ENCODE measurements at places on chromosomes 4 and X.

DNA sequence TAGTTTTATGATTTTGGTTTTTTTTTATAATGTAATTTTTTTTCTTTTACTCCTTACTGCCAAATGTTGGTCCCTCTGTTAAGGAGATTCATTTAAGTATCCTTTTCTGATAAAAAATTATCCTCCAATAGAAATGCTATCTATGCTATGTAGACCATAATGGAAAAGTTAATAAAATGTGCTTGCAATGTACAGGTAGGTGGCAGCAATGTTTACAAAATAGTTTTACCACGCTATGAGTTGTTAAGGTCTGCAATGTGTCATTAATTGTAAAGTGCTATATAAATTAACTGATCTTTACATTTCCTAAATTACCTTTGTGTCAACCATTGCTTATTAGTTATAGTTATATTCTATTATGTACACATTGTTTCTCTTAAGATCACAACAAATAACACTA lies 3.8 kb upstream of the CENPC start:
- DNase-seq: no peak

- no peak for DNase-seq
These were observed 76.1 kb upstream of the FHDC1 start for GRCh38 chr4:152860046-152860445.

DNA sequence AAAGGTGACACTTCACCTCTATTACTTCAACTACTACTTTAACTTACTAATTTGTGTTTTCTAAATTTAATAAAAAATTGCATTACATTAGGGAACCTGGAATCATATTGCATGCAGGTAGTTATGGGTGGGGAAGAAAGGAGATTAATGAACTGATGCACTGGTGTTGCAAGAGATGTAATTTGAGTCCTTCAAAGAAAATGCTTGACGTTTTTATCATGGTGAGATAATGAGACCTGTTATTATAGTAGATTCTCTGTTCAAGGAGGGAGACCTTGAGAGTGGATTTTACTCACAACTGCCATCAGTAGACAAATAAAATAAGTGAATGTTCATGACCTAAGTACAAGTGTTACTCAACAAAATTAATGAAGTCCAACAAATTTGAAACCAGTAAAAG lies 26.4 kb upstream of the MED14 start:
- DNase-seq: no peak

DNA sequence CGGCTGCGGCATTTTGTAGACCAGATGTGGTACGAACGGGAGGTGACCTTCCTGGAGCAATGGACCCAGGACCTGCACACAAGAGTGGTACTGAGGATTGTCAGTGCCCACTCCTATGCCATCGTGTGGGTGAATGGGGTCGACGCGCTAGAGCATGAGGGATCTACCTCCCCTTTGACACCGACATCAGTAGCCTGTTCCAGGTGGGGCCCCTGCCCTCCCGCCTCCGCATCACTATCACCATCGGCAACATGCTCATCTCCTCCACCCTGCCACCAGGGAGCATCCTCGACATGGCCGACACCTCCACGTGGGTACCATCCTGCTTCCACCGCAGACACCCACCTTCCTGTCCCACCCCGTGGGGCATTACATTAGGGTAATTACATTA lies 46.2 kb downstream of the SMARCA5 start:
- DNase-seq: peak; percentile 49

- DNase-seq: no peak
These were observed 24.6 kb upstream of the ANTXR2 start for GRCh38 chr4:80097400-80098177.

DNA sequence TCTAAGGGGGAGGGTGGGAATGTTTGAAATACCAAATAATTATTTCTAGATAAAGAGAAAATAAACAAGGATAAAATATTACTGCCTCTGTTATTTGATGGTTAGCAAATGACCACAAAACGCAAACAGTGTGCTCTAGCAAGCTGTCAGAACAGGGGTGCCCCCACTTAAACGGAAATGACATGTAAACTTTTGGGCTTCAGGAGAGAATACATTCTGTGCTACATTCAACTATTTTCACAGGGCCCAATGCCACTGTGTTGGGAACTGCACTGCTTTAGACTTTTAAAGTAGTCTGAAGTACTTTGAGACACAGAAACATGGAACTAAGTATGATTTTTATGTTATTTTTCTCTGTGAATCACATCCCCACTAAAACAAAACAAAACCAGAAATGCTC lies 14.1 kb downstream of the CD40LG start:
- DNase-seq: no peak

GRCh38 chr4:162497564-162498167 lies 333.9 kb upstream of the FSTL5 start:
- DNase-seq: no peak

DNA sequence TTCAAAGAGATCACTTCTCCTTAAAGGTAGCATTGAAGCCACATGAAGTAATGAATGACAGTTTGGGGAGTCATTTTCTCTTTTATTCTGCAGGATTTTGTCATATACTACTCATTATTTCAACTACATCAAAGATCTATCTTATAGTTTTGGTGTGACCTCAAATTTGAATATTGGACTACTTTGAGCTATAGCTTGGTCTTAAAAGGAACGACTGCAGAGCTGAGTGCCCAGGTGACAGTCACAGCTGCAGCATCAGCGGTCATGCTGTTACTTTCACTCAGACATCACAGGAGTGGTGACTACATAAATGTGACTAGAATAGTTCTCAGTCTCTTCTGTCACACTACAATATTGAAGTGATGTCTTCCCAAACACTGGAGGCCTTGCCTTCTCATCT lies 10.7 kb upstream of the SPCS3 start:
- DNase-seq: no peak

DNA sequence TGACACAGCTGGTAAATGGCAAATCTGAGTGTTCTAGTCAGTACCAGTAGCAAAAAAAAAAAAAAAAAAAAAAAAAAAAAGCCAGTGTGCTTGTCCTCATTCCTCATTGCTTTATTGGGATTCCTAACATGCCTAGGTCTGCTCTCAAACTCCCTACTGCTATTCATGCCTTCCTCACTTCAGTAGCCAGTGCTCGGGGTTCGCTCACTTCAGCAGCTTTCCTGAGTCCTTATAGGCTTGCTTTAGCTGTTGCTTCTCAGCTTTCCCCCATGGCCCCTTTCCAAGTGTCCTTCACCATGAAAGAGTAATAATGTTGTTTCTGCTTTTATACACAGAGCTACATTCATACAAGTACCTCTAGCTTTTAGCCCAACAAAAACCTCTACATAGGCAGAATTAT lies 30.8 kb downstream of the SLITRK2 start:
- DNase-seq: no peak

DNA sequence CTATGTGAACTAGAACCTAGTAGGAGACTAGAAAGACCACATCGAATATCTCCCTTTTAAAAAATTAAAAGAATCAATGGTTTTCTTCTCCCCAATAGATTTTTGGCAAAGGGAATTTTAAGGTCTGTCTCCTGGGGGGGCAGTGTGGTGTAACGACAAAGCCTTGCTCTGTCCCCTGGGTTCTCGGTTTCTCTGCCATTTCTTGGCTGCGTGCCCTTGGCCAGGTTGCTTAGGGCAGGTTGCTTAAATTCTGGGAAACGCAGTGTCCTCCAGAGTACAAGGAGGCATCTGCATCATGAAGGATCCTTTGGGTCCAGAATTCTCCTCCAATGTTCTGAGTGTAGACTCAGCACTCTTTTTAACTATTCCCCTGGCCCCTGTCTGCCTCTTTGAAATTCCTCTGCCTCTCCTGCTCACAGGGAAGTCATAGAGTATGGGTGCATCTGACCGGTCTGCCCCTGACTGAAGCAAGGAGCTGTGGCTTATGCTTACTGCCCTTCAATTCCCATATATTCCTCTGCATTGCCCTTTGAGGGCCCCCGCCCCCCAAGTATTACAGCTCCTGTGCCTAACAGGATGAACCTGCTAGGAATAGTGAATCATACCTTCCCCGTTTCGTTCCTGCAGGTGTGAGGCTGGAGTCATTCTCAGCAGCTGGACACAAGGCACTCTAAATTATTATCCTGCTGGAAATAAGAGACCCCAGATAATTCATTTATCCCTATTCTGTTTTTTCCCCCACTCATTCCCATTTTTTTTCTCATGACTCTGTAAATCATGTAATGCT lies 2.2 kb downstream of the KIT start:
- no peak for DNase-seq

GRCh38 chrX:100353326-100353725 lies 56.7 kb downstream of the PCDH19 start:
- no peak for DNase-seq

DNA sequence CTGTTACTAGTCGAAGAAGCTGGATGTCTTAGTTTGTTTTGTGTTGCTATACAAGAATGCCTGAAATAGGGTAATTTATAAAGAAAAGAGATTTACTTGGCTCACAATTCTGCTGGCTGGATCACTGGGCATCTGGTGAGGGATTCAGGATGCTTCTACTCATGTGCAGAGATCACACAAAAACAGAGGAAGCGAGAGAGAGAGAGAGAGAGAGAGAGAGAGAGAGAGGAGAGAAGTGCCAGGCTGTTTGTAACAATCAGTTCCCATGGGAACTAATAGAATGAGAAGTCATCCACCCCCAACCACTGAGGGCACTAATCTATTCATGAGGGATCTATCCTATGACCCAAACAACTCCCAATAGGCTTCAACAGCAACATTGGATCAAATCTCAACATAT lies 66.2 kb upstream of the FAM9A start:
- no peak for DNase-seq

- no peak for DNase-seq
These were observed 20.2 kb downstream of the SLIT2 start for GRCh38 chr4:20271950-20272349.

GRCh38 chr4:81604683-81605218 lies 133.0 kb upstream of the RASGEF1B start:
- no peak for DNase-seq

GRCh38 chrX:18649498-18649951 lies 22.4 kb downstream of the RS1 start:
- peak; percentile 40 for DNase-seq

- peak; percentile 33 for DNase-seq
These were observed 36.5 kb downstream of the TBL1X start for GRCh38 chrX:9501362-9501761.

DNA sequence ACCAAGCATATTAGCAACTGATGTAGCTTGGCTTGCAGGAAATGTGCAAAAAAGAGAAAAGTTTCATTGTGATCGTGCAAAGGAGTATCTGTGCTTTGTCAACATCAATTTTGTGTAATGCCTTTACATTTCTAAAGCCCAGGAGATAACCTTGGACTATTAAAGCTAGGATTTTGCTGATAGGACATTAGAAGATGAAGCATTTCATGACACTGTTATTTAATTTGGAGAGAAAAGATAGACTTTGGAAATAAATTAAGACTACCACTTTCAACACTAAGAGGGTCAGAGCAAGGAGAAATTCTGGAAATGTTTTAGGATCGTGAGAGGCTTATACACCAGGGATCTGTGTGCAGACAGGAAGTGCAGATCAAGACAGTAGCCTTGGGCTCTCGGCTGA lies 120.6 kb upstream of the MID1 start:
- DNase-seq: no peak

GRCh38 chrX:153735274-153735673 lies 10.6 kb downstream of the ABCD1 start:
- DNase-seq: no peak

Data from H9 (cell line).